ENCODE measurements at places on chromosomes 7 and 10.
A peak's percentile ranks its signal among the peaks of the same experiment; 100 is the strongest.

DNA sequence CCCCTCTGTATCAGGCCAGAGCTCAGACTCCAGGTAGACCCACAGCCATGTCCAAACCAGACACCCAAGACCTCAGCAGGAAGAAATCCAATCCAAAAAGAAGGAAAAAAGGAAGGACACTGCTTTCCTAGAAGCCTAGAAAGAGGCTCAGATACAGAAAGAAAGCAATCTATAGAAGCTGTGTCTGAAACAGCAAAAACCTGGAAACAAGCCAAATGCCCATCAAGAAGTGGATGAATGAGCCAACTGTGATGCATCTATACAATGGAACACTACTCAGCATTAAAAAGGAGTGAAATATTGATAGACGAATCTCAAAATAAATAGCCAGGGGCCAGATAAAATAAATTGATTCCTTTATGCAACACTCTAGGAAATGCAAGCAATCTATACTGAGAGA lies 31.6 kb downstream of the GRB10 start:
- no peak for DNase-seq

GRCh38 chr10:95266674-95267095 lies 24.1 kb downstream of the PDLIM1 start:
- DNase-seq, result peak; percentile 88

DNA sequence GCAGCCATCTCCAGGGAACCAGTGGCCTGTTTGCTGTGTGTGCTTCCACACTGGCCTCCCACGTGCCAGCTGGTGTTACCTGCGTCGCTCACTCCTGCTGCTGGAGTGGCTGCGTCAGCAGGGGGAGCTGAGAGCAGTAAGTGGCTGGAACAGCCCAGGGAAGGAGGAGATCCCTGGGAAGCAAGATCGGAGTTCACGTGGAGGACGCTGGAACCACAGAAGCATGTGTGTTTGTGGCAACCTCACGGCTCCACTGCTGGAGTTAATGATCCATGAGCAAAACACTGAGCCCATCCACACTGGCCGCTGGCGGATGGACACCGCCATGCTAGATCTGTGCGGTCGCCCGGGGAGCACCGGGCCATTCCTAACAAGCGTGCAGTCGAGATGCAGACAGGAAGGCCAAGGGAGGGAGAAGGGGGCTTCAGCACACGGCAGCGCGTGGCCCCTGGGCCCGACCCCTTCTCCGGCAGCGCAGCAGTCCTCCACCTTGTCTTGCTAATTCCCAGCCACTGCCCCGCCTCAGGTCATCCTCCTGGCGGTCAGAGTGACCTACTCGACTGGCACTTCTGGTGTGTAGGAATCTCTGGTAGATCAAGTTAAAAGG lies 68.5 kb upstream of the EEPD1 start:
- peak; percentile 74 for DNase-seq

GRCh38 chr7:79157281-79157680 lies 296.2 kb downstream of the MAGI2 start:
- DNase-seq, result no peak

DNA sequence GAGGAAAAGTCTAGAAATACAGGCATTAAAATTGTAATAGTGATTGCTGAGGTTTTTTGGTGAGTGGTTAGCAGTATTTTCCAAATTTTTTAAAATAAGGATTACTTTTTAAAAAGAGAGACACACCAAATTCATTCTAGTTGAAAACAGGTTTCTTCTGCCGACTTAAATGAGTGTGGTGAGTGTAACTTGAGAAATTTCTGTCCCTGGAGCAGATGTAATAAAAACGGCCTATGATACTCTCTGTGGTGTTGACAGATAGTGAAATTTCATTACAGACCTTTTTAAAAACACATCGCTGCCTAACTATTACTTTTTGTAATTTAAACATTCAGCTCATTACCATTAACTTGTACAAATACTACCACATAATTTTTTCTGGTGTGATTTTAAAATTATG lies 90.1 kb downstream of the CYP51A1 start:
- no peak for DNase-seq

- no peak for DNase-seq
Measured at GRCh38 chr7:8149222-8149621, 112.7 kb downstream of the ICA1 start.

DNA sequence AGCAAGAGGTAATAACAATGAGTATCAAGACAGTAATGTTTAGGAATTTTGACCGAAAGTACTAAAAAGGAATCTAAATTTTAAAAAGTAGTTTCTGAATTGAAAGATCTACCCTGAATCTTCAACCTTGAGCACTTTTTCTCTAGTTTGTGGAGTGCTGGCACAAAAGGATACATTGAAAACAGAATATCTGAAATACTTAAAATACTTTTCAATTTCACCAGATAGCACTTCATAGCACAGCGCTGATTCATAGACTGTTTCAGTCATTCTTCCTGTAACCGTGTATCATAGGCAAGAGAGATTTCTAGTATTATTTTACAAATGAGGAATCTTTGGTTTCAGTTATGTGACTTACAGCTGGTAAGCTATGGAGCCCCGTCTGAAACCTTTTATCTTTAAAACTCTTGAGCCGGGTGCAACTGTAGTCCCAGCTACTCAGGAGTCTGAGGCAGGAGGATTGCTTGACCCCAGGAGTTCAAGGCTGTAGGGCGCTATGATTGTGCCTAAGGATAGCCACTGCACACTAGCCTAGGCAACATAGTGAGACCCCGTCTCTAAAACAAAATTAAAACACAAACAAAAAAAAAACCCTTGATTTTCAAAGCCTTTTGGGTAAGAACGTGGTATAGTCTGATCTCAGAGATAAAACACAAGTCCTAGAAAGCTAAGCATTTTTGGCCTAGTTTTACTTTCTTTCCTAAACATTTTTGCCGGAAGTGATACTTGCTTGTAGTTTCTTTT lies 35.1 kb downstream of the FHIP2A start:
- peak; percentile 89 for DNase-seq

- peak; percentile 79 for DNase-seq
Measured at GRCh38 chr7:130349911-130350782, 5.5 kb downstream of the CPA5 start.

DNA sequence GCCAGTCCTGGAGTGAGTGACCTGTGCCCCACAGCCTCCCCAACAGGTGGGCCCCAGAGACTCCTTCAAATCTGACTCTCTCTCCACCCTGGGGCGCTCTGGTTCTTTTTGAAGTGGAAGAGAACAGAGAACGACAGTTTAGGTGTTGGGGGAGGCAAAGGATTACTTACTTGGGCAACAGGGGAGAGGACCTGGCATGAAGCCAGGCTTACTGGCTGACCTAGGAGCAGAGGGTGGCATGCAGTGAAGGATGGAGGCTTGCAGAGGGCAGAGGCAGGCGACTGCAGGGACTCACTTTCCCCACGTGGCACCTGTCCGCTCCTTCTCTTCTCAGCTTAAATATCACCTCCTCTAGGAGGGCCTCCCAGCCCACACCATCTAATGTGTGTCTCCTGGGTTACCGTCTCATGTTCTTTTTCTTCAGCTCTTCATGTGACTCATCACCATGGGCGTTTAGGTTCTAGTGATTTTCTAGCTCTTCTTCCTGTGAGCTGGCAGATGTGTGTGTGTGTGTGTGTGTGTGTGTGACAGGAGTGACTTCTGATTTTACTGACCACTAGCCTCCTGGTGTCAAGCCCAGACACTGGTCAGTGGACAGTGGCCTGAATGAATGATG lies 15.5 kb downstream of the LZTS2 start:
- DNase-seq, result peak; percentile 92

DNA sequence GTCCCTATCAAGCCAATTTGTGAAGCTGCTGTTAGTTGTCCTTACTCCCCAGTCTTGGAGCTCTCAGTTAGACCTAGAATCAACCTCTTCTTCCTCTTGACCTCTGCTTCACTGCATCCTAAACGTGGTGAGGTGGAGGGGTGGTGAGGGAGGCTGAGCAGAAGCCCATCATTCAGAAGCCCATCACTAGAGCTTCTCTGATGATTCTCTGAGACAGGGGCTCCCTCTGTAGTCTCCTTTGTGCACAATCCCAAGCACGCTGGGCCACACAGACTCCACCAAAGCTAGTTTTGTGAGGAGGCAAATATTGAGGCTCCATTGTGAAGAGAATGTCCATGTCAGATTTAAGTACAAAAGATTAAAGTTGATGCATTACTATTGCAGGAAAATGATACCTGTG lies 163.8 kb upstream of the PRSS1 start:
- no peak for DNase-seq

GRCh38 chr7:138608275-138608674 lies 92.9 kb downstream of the SVOPL start:
- peak; percentile 3 for DNase-seq
